ENCODE measurements at places on chromosomes 6 and 20.

DNA sequence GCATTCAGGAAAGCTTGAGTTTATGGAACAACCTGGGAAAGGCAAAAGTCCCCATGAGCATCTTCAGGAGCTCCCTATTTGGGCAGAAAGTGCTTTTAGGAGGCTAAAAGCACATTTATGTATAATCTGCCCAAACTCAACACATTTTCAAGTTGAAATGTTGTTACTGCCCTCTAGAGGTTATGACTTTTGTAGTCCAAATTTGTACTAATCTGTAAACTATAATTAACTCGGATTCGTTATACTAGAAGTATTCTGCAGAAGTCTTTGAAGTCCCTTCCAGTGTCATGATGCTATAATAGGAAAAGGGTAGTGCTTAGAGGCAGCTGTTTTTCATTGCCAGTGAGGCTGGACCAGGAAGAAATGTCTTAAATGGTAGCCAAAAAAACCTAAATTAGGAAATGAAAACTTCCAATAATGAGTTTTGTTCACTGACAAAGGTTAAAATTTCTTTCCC, 44.8 kb upstream of the EMILIN3 start:
- peak; percentile 34 for DNase-seq

DNA sequence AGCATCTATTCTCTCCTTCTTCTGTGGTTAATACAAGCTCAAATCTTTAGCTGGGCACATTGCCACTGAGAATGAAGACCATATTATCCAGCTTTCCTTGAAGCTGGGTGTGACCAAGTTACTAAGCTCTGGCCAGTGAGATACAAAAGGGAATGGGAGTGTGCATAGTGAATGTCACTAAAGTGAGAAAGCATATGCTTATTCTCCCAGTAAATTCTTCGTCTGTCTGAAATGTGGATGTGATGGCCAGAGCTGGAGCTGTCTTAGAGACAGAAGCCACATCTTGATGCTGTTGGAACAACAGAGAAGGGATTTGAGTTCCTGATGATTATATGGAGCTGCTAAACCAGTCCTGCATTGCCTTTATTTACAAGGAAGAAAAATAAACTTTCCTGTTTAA, 60.1 kb downstream of the SESN1 start:
- no peak for DNase-seq

DNA sequence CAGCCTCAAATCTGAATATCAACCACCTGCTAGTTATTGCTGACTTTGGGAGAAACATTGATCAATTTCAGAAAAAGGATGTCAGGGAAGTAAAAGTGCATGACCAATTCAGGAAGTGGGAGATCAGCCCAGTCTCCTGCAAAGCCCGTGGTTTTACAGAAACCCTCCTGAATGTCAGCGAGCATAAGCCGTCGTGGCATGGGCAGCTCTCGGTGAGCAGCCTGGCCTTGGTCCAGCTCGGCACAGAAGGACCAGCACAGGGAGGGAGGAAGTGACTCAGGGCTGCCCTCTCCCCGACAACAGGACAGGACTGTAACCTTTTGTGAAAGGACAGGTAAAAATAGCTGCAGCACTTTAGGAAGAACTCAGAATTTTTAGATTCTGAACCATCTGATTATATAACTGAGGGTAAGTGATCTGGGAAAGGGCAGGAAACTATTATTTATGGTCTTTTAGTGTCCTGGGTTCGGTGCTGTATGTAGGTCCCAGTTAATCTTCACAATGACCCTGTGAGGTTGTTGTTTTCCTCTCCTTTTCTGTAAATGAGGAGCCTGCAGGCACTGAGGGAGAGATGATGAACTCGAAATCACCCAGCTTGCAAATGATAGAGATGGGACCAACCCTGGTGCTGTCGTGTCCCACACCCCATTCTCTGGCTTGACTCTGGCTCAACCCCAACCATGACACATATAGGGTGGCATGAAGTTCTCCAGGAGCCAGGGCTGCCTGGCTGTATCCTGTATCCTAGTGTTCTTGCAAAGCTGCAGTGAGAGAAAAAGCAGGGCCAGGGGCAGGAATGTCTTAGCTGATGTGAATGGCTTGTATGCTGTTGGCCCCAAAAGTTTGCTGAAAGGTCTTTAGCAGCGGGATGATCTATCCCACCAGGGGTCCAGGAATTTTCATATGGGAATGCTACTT, 37.6 kb downstream of the NRN1 start:
- DNase-seq: peak; percentile 41

- DNase-seq: peak; percentile 47
These were observed 100.1 kb upstream of the PRDM1 start for GRCh38 chr6:105985816-105986632.

DNA sequence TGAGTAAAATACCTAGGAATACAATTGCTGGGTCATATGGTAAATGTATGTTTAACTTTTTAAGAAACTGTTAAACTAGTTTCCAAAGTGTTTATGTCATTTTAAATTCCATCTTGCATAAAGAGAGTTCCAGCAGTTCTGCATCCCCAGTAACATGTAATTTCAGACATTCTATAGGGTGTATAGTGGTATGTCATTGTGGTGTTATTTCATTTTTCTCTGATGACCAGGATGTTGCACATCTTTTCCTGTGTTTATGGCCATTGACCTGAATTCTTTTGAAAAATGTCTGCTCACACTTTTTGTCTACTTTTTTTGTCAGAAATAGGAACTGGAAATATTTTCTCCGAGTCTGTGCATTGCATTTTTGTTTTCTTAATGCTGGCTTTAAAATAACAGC, 128.9 kb downstream of the TMEM200A start:
- no peak for DNase-seq
